Cortex of kidney (tissue), 1 donor: ENCODE measurements at places on chromosomes 1 and 21.

DNA sequence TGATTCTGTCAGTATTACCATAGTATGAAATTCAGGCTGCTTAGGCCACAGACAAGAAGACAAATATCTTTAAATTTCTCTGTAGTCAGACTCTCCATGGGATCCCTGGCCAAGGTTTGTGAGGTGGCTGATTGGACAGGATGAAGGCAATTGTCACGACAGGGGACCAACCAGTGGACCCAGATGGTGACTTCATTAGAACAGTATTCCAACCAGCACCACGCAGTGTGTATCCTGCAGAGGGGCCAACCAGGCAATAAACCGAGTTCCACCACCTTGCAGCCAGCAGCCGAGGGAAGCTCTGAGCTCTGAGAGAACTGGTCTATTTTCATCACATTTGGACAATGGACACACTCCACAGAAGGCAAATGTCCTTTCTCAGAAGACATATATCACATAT lies 16.1 kb downstream of the DSCAM start:
- DNase-seq = no peak

- DNase-seq = no peak
Measured at GRCh38 chr1:154824179-154825000, 45.7 kb downstream of the KCNN3 start.

DNA sequence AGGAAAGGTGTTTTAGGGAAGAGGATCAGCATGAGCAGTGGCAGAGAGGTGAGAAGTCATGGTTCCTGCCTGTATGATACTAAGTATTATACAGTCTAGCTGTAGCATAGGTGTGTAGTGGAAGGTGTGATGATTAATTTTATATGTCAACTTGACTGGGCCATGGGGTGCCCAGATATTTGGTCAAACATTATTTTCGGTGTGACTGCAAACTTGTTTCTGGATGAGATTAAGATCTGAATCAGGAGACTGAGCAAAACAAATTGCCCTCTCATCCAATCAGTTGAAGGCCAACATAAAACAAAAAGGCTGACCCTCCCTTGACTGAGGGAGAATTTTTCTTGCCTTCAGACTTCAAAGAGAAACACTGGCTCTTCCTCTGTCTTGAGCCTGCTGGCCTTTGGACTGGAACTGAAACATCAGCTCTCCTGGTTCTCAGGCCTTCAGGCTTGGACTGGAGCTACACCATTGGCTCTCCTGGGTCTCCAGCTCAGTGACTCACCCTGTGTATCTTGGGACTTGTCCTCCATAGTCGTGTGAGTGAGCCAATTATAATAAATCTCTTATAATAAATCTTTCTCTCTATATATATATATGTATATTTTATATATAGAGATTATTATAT lies 6.8 kb upstream of the CDC42 start:
- DNase-seq = no peak

DNA sequence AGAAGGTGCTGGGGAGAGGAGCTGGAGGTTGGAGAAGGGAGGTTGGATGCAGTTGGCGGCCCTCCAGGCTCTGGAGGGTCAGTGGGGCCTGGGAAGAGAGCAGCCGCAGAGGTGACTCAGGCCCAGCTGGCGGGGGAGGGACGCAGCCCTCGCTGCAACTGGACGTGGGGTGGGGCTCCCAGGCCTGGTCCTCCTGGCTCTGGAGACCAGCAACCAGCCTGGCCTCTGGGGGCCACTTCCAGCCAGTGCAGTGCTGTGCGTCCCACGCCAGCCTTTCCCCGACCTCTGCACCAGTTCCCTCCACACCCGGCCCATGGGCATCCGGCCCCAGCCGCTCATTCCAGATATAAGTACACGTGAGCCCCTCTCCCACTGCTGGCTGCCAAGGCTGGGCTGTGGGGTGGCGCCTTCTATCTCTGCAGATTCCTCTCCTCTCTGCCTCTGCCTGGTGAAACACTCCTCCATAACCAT lies 38.0 kb upstream of the COL18A1 start:
- no peak for DNase-seq

DNA sequence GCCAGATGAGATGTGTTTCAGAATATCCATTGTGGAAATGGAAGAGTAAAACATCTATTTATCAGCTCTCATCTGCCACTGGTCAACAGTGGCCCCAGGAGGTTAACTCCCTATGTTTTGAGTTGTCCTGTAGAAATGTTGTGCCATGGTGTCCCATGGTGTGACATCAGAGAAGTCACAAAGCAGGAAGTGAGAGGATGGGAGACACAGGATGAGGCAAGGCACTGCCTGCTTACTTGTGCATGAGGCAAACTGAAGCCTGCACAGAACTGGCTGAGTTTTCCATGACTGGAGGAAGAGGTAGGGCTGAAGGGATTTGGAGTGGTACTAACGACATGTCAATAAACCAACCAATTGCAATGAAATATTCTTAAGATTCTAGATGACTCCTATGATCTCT lies 131.5 kb upstream of the ZNF644 start:
- no peak for DNase-seq

GRCh38 chr1:159861218-159861617 lies 1.2 kb downstream of the VSIG8 start:
- DNase-seq = no peak

- no peak for DNase-seq
Measured at GRCh38 chr1:8590721-8591351, 226.6 kb downstream of the RERE start.
